ENCODE measurements at places on chromosomes 7 and 10.

GRCh38 chr7:29315122-29315891, 120.7 kb downstream of the CHN2 start:
- no peak for DNase-seq

DNA sequence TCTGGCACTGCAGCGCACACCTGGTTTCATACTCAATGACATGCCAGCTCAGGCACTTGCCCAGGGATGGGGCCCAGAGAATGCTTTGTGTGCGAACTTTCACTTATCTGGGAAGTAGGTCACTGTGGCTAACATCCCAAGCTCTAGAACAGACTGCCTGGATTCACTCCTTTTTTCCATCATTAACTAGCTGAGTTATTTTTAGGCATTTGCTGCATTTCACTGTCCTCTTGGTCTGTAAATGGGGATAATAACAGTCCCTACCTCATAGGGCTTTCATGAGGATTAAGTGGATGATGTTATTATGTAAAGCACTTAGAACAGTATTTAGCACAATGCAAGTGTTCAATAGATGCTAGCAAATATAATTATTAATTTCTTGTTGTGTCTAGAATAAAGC, 98.7 kb upstream of the DOCK1 start:
- no peak for DNase-seq

- no peak for DNase-seq
These were observed 83.4 kb downstream of the ARID5B start for GRCh38 chr10:61984803-61985418.

DNA sequence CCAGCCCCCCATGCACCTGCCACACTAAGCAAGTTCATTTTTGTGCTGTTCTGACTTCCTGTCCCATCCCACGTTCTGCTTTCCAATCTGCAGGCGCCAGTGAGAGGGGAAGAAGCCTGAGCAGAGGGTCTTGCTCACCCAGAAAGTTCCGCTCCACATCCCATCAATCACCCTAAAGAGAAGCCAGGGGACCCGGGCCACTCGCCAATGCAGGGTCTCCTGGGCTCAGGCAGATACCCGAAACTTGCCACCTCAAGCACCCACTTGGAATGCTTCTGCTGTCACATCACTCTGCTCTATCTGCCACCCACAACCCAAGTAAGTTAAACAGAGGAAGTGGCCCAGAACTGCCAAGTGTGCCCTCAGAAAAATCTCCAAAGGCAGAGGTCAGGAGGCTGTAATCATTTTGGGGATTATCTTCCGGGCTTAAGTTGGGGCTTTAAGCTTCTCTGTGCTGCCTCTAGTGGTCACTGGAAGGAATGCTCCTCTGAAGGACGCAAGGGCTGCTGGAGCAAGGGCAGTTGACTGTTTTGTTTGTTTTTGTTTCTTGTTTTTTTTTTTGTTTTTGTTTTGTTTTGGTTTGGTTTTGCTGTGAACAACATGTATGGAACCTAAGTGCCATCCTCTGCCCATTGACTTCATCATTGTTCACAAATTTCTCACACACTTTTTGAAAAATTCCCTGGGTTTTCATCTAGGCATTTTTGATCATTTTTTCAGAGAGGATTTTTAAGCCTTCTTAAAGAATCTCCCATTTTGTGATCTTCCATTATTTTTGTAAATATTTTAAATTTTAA, 25.5 kb downstream of the PRR15 start:
- peak; percentile 34 for DNase-seq

GRCh38 chr10:127322286-127322685, 125.9 kb upstream of the INSYN2A start:
- no peak for DNase-seq

DNA sequence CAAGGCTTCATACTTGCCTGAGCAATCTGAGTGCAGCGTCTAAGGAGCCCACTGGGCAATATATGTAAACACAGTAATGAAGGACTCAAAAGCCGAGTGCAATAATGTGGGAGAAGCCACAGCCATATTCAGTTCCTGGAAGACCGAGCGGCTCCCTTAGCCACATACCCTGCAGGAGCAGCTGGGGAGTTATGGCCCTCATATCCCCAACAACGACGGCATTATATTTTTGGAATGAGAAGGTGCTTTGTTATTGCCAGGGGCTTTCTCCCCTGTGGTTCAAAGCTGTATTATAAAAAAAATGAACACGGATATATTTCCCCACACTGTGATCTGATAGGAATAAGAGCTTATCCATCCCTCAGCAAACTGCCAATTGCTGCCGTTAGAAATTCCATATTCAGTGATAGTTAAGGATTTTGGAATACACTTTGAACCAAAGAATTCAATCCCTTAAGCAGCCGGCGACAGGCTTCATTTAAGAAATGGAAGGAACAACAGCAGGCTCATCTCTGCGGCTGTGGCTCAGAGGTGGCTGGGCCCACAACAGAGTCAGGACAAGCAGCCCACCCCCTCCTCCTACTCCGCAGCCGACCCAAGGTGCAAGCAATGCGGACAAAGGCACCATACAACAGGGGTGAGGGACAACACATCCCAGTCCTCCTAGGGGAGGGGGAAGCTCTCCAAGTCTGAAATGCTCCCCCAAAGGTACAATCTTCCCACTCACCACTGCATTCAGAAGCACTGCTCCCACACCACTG, 77.2 kb downstream of the TNS3 start:
- DNase-seq, result no peak

DNA sequence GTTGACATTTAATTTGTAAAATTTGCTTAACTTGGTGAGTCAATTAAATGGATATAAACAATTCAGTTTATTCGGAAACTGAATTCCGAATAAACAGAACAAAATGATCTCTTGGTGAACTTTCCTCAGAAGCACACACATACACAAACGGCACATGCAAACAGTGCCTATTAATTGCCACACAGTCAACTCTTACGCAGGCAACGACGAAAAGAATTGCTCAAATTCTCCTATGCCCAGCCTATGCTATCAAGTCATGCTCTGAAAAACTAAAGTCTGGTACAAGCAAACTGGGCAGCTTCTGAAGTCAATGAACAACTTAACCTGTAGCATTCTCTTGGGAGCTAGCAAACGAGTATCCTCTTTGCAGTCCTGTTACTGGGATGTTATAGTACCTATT, 38.8 kb upstream of the ASL start:
- DNase-seq, result no peak

- no peak for DNase-seq
These were observed 3.0 kb downstream of the PIP4K2A start for GRCh38 chr10:22711373-22711772.

- no peak for DNase-seq
These were observed 2.6 kb downstream of the PSMG3 start for GRCh38 chr7:1567049-1567771.

- no peak for DNase-seq
These were observed 213.1 kb downstream of the CREB5 start for GRCh38 chr7:28625432-28625831.

DNA sequence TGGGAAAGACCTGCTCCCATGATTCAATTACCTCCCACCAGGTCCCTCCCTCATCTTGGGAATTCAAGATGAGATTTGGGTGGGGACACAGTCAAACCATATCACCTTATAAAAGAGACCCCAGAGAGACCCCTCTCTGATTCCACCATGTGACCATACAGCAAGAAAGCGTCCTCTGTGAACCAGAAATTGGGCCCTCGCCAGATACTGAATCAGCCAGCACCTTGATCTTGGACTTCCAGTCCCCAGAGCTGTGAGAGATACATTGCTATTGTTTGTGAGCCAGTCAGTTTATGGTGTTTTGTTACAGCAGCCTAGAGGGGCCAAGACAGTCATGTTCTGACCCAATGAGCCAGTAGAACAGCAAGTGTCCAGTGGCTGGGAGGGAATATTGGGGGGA, 232.6 kb downstream of the PAXIP1 start:
- DNase-seq, result no peak

DNA sequence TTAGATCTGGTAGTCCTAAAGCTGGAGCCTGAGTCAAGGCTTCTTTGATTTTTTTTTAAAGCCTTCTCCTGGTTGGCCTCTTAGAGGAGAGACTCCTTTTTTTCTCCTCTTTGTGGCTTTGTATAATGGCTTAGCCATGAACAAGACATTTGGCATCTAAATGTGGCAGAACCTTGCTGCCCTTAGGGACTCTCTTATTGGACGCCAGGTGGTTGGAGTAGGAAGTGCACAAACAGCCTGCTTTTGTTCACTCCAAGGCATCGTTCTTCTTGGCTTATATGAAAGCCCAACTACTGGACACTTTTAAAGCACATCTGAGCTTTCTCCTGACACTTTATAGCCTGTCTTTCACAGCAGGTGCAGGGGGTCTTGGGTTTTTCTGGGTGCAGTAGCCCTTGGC, 25.0 kb downstream of the ZPBP start:
- no peak for DNase-seq

DNA sequence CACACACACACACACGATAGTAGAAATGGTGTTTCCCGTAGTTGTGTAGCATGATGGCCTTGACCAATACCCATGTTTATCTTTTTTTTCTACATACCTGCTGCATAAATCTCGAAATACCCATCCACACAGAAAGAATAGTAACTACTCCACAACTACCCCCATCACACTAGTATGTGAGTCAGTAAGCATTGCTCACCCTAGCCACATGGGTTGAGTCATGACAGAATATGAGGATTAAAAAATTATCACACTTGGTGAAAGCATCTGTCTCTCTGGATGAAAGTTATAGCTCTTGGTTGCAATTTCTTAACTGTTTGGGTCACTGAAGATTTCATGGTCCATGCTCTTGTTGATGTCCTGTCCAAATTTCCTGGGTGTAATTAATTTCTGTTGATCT, 103.4 kb upstream of the MDFIC start:
- no peak for DNase-seq
